ENCODE measurements at places on chromosomes 1 and 21.

GRCh38 chr1:201378804-201379203 lies 1.3 kb upstream of the TNNT2 start:
- no peak for DNase-seq

- no peak for DNase-seq
Observed at GRCh38 chr1:57874418-57874877, 450.6 kb upstream of the DAB1 start.

- no peak for DNase-seq
Observed at GRCh38 chr1:33762109-33762830, 101.6 kb upstream of the HMGB4 start.

DNA sequence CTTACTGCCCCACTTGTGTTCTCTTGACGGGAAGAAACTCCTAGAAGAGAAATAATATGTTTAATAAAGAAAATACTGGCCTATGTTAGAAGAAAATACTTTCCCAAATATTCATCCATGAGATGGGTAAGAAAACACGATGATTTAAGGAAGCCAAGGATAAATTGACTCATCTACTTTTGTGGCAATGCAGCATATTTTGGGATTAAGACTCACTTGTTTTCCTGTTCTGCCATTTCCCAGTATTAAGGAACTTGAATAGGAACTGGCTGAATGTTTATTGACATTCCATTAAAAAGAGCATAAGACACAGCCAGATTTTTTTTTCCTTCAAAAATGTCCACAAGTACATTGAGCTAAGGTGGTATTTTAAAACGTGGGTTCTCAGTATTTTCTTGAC lies 10.9 kb upstream of the ADAMTS5 start:
- no peak for DNase-seq

DNA sequence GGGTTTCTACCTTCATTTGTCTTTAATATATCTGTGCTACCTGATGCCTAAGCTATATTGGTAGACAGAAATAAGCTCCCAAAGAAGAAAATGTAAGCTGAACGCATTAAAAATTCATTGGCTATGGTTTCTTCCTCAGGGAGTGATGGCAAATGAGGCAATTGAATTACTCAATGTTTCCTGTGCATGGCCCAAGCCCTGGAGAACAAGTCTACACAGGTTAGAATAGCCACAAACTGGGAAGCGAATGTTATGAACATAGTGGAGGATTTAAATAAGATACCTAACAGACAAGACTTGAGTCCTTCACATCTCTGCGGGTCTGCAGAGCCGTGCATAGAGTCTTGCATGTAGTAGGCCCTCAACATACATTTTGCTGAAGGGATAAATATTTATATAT lies 350.3 kb downstream of the RWDD3 start:
- no peak for DNase-seq

DNA sequence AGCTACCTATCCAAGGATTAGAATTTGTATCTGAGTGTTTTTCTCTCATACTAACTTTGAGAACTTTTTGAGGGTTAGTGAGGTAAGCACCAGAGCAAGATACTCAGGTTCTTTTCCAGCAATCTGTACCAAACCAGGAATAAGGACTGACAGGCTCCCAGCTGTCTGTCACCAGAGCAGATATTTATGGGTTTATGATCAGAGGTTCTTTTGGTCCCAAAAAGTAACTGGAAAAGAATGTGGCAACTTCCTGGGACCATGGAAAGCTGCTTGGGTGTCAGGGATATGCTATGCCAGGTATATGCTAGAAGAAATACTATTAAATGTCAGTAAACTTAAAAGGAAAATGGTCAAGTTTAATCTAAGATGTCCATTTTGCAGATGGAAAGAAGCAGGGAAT lies 75.7 kb upstream of the ZNF326 start:
- no peak for DNase-seq

- DNase-seq, result peak; percentile 44
Observed at GRCh38 chr1:236759252-236759859, 35.7 kb upstream of the MTR start.

GRCh38 chr1:111732718-111733117 lies 6.5 kb downstream of the INKA2 start:
- no peak for DNase-seq

DNA sequence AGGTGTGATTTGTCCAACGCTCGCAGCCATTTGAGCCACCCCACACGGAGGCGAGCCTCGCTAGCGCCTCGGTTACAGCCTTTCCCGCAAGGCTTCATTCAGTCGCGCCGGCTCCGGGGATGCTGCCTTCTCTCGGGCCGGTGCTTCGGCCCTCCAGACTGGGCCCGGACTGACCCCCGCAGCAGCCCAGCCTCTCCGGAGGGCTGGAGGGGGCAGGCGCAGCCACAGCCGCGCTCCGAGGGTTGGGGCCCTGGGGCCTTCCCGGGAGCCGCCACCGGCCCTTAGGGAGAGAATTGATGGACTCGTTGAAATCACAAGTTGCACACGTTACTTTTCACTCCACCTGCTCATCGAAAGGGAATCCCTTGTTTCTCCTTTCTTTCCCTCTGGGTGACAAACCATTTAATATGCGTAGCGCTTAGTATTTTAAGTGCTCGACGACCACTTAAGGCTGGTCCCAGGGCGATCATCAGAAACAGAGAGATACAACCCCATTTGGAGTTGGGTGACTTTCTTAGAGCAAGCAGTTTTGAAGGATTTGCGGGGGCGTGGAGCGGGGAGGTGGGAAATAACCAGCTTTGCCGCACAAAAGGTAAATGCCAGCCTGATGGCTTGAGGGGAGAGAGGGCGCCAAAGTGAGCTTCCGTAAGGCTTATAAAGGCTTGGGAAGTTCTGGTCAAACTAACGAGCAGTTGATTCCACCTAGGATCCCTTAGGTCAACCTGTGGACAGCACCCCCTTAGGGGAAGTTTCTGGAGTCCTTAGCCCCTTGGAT lies 24.6 kb upstream of the ENAH start:
- no peak for DNase-seq

GRCh38 chr1:177966199-177966598 lies 3.7 kb downstream of the SEC16B start:
- no peak for DNase-seq

GRCh38 chr1:184270556-184270955 lies 116.3 kb upstream of the C1orf21 start:
- DNase-seq, result no peak

DNA sequence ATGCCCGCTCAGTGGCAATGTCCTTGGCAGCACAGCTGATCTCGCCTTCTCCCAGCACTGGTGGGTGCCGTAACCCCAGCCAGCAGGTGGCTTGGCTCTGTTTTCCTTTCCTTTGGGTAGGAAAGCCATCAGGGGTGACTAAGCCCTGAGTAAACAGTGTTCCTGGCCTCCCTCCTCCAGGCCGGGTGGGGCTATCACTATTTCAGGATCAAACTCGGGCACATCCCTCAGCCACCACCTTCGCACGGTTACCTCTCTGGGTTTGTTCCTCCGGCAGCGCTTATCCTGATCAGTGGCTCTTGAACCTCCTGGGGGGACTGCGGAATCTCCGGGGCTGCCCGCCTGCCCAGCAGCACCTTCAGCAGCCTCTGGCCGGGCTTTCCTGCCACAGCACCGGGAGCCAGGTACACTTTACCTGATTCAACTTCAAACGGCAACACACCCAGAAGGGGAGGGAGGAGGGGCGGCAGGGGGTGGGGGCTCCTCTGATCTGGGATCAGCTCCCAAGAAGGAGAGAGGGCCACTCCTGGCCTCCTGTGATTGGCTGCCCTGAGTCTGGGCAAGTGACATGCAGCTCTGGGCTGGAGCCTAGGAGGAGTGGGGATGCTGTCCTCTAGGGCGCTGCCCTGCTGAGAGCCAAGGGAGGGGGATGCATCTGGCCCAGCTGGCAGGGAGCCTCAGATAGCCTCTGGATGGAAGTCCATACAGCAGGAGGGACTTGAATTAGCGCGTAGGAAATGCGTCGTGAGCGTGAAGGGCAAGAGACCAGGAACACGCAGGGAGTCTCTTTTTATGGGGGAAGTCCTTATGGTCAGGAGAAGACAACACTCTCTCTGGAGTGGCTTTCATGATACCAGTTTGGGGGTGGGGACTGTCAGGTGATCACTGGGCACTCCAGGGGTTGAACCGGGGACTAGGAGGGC lies at the start of gene ASCL5:
Gene ASCL5, minus strand, starts transcription at position 353 of the 923 bp plus-strand sequence. CDS start 11,812 bp downstream, outside the sequence.
- no peak for DNase-seq

GRCh38 chr1:65206836-65207235 lies 58.8 kb downstream of the AK4 start:
- DNase-seq, result no peak

DNA sequence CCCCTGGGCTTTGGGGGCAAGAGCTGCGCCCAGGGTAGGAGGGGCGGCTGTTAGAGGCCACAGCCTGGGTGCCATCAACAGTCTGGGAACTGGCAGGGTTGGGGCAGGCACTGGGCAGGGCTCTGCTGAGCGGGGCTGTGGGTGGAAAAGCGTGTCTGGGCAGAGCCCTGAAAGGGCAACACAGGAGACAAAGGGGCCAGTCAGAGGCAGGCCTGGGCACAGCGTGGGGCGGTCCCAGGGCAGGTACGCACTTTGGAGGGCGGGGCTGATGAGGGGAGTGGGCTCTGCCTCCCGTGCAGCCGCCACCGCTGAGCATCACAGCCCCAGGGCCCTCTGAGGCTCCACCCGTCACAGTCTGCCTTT lies 13.9 kb downstream of the CELSR2 start:
- no peak for DNase-seq

DNA sequence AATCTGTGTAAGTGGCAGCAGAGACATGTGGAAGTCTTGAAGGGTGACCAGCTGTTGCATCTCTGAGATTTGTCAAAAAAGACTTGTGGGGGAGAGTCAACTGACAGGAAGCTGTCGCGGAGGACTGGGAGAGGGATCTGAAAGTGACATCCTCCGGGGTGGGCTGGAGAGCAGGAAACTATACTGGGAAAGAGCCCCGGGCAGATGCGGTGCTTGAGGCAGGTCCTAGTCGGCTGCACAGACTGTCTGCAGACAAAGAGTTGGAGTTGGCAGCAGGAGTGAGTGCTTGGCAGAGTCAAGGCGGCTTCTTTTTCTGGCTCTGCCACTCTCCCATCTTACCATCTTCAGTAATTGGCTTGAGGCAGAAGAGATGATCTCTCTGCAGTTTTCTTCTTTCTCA lies 294.0 kb upstream of the C1orf87 start:
- DNase-seq, result no peak
